ENCODE measurements at places on chromosomes 4 and X.

GRCh38 chrX:44946771-44947170 lies 73.8 kb downstream of the KDM6A start:
- no peak overlapping the region for H3K4me3 ChIP-seq
- H3K27me3 ChIP-seq, result no peaks in the 10 kb centered on the region
- no peaks in the 10 kb centered on the region for H3K4me1 ChIP-seq
- no peak overlapping the region for H3K27ac ChIP-seq
- DNase-seq, result no peak

- no peaks in the 10 kb centered on the region for H3K27me3 ChIP-seq
- no peak overlapping the region for H3K27ac ChIP-seq
- no peaks in the 10 kb centered on the region for H3K36me3 ChIP-seq
- DNase-seq, result no peak
- H3K4me3 ChIP-seq, result no peak overlapping the region
- no peaks in the 10 kb centered on the region for H3K4me1 ChIP-seq
These were observed 131.3 kb upstream of the AGA start for GRCh38 chr4:177573507-177573906.

DNA sequence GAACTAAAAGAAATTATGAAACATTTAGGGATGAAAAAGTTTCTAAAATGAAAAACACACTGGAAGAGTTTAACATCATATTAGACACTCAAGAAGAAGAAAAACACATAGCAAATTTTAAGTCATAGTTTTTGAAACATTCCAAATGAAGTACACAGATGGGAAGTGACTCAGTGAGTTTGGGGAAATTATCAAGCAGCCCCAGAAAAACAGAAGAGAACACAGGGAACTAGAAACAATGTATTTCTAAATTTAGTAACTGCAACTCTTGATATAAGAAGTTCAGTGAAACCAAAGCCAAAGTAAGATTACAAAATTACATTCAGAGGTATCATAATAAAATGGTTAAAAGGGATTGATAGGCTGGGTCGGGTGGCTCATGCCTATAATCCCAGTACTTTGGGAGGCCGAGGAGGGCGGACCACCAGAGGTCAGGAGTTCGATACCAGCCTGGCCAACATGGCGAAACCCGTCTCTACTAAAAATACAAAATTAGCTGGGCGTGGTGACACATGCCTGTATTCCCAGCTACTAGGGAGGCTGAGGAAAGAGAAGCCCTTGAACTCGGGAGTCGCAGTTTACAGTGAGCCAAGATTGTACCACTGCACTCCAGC lies 461.2 kb downstream of the KCTD8 start:
- H3K27me3 ChIP-seq, result no peaks in the 10 kb centered on the region
- no peaks in the 10 kb centered on the region for H3K36me3 ChIP-seq
- H3K4me3 ChIP-seq, result no peak overlapping the region
- DNase-seq, result no peak

DNA sequence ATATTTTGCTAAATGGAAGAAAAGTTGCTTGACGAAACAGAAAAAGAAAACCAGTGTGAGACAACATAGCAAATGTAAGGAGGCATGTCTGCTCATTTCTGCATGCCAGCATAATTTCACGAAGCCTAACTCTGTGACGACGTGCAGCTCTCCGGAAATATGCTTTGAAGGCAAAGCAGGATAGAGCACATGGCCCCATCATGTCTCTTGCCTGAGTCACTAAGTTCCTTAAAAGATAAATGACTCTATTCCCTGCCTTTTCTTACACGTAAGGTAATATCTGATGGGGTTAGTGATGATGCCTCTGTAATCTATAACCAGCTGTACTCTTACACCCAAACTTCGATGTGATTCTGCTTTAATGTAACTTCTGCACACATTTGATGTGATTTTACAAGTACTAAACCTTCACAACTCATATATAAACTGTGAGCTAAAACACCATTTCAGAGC lies 64.5 kb downstream of the ANXA3 start:
- no peak overlapping the region for H3K27ac ChIP-seq
- H3K27me3 ChIP-seq, result no peaks in the 10 kb centered on the region
- H3K4me1 ChIP-seq, result peaks cover 31% of the 10 kb centered on the region
- H3K4me3 ChIP-seq, result no peak overlapping the region
- H3K36me3 ChIP-seq, result no peaks in the 10 kb centered on the region
- DNase-seq, result no peak

Data from GM12878 (cell line).